Smooth muscle cell of bladder (primary cell): ENCODE measurements at places on chromosomes 2 and 18. TPM values are rescaled to one million over a fixed set of nuclear protein-coding genes. Genes with fewer than 3 reads are reported as not detected.

DSG3 gene
- under 0.01 and 0.28 TPM in 2 replicates for total RNA-seq

SIGLEC15 gene
- 0.14 and 0.92 TPM in 2 replicates for total RNA-seq

KATNAL2 gene
- total RNA-seq: 3.4 and 3.6 TPM in 2 replicates

MSH6 gene
- 23.8 and 38.0 TPM in 2 replicates for total RNA-seq

TSGA10 gene
- 3.4 and 4.3 TPM in 2 replicates for total RNA-seq

CNTNAP5 gene
- total RNA-seq: not detected in 2 replicates

AQP12A gene
- total RNA-seq: not detected in 2 replicates

TTN gene
- under 0.01 TPM in 2 replicates for total RNA-seq

TRPM8 gene
- total RNA-seq: under 0.01 TPM in 1 of 2 replicates, not detected in the other

TMEM247 gene
- total RNA-seq: not detected in 2 replicates

LRRTM1 gene
- not detected in 2 replicates for total RNA-seq

TACR1 gene
- under 0.01 TPM in 2 replicates for total RNA-seq

EGR4 gene
- total RNA-seq: not detected in 2 replicates

PLEKHH2 gene
- total RNA-seq: 4.6 and 5.3 TPM in 2 replicates

PEX13 gene
- total RNA-seq: 25.2 and 25.7 TPM in 2 replicates

VIT gene
- 2.0 and 3.1 TPM in 2 replicates for total RNA-seq

ALPP gene
- not detected in 2 replicates for total RNA-seq

HAAO gene
- 0.46 and 1.8 TPM in 2 replicates for total RNA-seq

CD207 gene
- total RNA-seq: not detected in 2 replicates

CIB4 gene
- not detected in 2 replicates for total RNA-seq

CLHC1 gene
- 6.4 and 8.0 TPM in 2 replicates for total RNA-seq

ASB18 gene
- total RNA-seq: not detected in 2 replicates

AMMECR1L gene
- 13.4 and 14.2 TPM in 2 replicates for total RNA-seq

LYPD6 gene
- total RNA-seq: 0.18 and 0.57 TPM in 2 replicates

SPEG gene
- total RNA-seq: 3.7 and 9.8 TPM in 2 replicates

CGREF1 gene
- 7.0 and 8.2 TPM in 2 replicates for total RNA-seq

HOXD12 gene
- not detected in 2 replicates for total RNA-seq

EFHD1 gene
- total RNA-seq: not detected in 2 replicates

LYPD6B gene
- total RNA-seq: 0.18 and 2.0 TPM in 2 replicates

IL36G gene
- total RNA-seq: not detected in 2 replicates
